Activated naive CD8-positive, alpha-beta T cell treated with anti-CD3 and anti-CD28 coated beads, Interleukin-2, amount 10 ng/mL, durations not matched to agents 7 days and 5 days (primary cell): ENCODE measurements at places on chromosomes 4 and X. TPM values are rescaled to one million over a fixed set of nuclear protein-coding genes. Genes with fewer than 3 reads are reported as not detected.

DNA sequence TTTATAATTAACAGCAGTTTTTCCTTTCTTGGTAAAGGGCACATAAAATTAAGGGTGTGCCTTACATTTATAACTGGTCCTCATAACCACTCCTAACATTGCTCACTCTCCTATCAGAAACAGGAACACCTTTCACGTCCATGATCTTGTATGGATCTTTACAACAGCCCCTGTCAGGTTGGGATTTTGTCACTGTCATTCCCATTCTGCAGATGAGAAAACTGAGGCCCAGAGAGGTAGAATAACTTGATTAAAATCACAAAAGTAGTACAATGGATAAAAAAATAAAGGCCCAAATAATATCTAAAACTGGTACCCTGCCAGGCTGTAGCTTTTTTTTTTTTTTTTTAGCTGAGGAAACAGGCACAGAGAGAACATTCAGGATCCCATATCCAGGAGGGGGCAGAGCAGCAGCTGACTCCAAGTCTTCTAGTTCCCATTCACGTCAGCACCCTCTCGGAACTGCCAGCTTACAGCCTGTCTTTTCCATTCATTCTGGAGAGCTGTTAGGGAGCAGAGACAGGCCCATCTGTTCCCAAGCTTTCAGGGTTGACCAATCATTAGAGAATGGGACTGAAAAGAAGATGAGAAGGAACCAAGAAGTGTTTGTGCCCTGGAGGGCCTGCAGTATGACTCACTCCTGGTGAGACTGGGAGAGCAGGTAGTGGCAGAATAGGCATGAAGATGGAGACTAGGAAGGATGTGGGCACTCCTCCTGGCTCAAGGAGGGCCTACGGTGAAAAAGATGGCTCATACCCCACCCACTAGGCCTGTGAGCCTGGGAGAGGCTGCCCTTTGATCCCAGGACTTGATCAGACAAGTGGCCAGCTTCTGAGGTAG, 7.3 kb downstream of the SUV39H1 start:
- H3K4me1 ChIP-seq = peaks cover 6% of the 10 kb centered on the region
- H3K27me3 ChIP-seq = no peaks in the 10 kb centered on the region
- H3K36me3 ChIP-seq = peaks cover 17% of the 10 kb centered on the region
- H3K4me3 ChIP-seq = no peak overlapping the region
- no peak for DNase-seq

GRCh38 chrX:40096395-40097091, 1.2 kb downstream of the BCOR start:
- no peaks in the 10 kb centered on the region for H3K27me3 ChIP-seq
- H3K27ac ChIP-seq = peak overlapping the region; percentile 85
- peaks cover 8% of the 10 kb centered on the region for H3K36me3 ChIP-seq
- peak; percentile 64 for DNase-seq
- peak overlapping the region; percentile 94 for H3K4me3 ChIP-seq
- peaks cover 26% of the 10 kb centered on the region for H3K4me1 ChIP-seq

DNA sequence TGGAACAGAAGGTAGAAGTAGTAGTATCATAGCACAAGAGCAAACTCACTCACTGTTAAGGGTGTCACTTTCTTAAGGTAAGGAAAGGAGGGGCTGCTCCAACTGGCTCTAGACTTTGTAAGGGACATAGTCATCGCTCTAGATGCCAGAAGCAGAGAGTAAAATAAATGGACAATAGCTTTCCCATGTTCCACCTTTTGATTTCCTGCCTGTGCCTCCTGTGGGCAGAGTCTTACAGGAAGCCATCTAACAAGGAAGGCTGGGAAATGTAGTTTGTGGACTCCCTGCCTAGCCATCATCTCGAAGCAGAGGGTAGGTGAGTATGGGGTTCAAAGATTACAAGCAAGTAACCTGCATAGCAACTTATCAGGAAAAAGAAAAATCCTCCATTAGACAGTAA, 1.7 kb upstream of the METTL14 start:
- no peaks in the 10 kb centered on the region for H3K27me3 ChIP-seq
- DNase-seq = no peak
- H3K27ac ChIP-seq = no peak overlapping the region
- no peak overlapping the region for H3K4me3 ChIP-seq

DNA sequence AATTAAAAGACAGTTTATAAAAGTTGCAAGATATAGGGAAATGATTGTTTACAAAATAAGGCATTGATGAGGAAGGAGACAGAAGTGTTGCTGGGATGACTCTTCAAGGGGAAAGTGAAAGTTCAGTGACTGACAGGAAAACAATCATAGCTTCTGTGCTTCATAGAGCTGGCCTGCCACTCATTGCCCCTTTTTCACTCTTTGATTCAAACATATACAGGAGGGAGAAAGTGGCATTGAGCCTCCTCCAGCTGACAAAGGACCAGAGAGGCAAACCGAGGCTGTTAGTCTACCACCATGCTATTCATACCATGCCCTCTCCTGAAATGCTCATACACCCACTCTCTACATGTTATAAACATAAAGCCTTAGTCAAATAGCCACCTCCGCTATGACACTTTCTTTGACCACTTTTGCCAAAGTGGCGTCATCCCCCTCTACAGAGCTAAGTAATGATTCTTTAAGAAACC, 79.2 kb upstream of the ATOH1 start:
- H3K4me1 ChIP-seq = no peaks in the 10 kb centered on the region
- no peak overlapping the region for H3K27ac ChIP-seq
- H3K27me3 ChIP-seq = no peaks in the 10 kb centered on the region
- no peak overlapping the region for H3K4me3 ChIP-seq
- no peak for DNase-seq

- no peaks in the 10 kb centered on the region for H3K27me3 ChIP-seq
- H3K36me3 ChIP-seq = peaks cover 14% of the 10 kb centered on the region
- H3K27ac ChIP-seq = no peak overlapping the region
These were observed 27.0 kb upstream of the MSANTD1 start for GRCh38 chr4:3221996-3222395.

DNA sequence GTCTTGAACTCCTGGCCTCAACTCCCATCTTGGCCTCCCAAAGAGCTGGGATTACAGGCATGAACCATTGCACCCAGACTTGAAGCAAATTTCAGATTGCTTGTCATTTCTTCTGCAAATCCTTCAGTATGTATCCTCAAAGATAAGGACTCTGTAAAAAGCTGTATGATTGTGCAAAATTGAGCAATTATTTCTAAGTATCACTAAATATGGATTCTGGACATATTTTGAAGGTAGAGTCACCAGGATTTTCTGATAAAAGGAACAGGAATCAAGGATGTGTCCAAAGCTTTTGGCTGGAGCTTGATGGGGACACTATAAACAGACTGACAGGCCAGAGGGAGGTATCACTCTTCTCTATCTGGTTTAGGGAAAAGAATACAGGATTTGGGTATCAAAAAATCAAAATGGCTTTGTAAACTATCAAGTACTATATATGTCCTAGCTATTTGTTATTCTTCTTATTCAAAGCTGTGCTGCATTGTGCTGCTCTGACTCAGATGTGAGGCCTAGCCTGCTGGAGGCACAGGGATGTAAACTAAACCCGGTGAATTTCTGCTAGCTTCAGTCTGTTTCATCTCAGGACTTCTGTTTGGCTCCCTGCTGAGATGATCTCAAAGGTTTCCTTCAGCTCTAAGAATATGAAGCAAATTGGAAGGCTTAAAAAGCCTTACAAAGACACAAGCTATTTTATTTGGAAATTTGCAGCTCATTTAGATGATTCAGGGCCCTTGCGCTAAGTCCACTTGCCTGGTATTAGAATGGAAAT, 8.3 kb downstream of the RPS4X start:
- peaks cover 18% of the 10 kb centered on the region for H3K4me1 ChIP-seq
- H3K36me3 ChIP-seq = peaks cover 15% of the 10 kb centered on the region
- H3K27me3 ChIP-seq = no peaks in the 10 kb centered on the region
- no peak overlapping the region for H3K4me3 ChIP-seq
- no peak for DNase-seq

DNA sequence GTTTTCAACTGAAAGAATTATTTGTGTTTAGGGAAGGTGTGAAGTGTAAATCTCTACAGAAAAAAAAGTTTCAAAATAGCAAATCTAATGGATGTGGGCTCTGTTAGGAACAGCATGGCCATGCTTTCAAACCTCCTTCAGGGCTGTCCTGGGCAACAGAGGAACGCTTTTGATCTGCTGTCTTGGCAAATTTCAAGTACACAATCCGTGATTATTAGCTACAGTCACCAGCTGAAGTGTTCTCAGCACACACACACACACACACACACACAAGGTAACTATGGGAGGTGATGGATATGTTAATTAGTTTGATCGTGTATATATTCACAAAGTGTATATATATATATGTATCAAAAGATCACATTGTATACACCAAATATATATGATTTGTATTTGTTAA, 40.5 kb upstream of the HELT start:
- no peak for DNase-seq
- no peak overlapping the region for H3K27ac ChIP-seq
- peaks cover 2% of the 10 kb centered on the region for H3K4me1 ChIP-seq
- no peak overlapping the region for H3K4me3 ChIP-seq
- no peaks in the 10 kb centered on the region for H3K36me3 ChIP-seq

DNA sequence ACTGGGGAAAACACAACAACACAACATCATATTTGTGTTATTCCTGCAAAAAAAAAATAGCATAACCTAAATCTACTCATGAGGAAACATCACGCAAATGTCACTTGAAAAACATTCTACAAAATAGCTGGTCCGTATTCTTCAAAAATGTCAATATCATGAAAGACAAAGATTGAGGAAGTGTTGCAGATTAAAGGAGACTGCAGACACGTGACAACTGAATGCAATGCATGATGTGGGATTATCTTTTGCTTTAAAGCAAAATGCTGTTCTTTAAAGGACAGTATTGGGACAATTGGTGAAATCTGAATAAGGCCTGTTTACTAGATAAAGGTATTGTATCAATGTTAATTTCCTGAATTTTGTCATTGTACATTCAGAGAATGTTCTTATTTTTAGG, 157.7 kb downstream of the SMIM20 start:
- DNase-seq = no peak
- no peak overlapping the region for H3K27ac ChIP-seq
- peaks cover 12% of the 10 kb centered on the region for H3K36me3 ChIP-seq
- H3K4me3 ChIP-seq = no peak overlapping the region
- peaks cover 25% of the 10 kb centered on the region for H3K4me1 ChIP-seq

GRCh38 chrX:154800478-154801210, 4.6 kb downstream of the MPP1 start:
- H3K4me1 ChIP-seq = peaks cover 50% of the 10 kb centered on the region
- no peaks in the 10 kb centered on the region for H3K27me3 ChIP-seq
- H3K36me3 ChIP-seq = peaks cover 23% of the 10 kb centered on the region
- H3K27ac ChIP-seq = peak overlapping the region; percentile 81
- DNase-seq = no peak

The AMBN gene
- total RNA-seq = not detected

The KLB gene
- not detected for total RNA-seq

DNA sequence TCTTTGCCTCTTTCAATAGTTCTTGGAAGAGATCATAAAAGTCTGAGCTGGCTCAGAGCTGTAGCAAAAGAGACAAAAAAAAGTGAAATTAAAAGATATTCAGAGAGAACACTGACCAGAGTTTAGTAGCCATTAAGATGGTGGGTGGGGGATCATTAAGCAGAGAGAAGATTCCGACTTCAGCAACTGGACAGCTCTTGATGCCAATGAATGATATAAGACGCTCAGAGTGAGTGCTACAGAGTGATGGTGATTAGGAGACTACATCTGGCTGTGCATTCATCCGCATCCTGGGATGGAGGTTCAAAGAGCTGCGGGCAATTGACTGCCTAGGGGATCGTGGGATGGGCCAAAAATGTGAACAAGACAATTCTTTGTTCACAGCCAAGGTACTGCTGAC, 178.5 kb downstream of the PACRGL start:
- no peak overlapping the region for H3K27ac ChIP-seq
- no peaks in the 10 kb centered on the region for H3K4me1 ChIP-seq
- no peaks in the 10 kb centered on the region for H3K27me3 ChIP-seq
- H3K36me3 ChIP-seq = no peaks in the 10 kb centered on the region
- H3K4me3 ChIP-seq = no peak overlapping the region
- DNase-seq = no peak

- DNase-seq = peak; percentile 4
- no peak overlapping the region for H3K4me3 ChIP-seq
- peaks cover 2% of the 10 kb centered on the region for H3K27me3 ChIP-seq
- no peak overlapping the region for H3K27ac ChIP-seq
These were observed 18.6 kb downstream of the PSAPL1 start for GRCh38 chr4:7415927-7416686.

The RNF150 gene
- total RNA-seq = not detected

DNA sequence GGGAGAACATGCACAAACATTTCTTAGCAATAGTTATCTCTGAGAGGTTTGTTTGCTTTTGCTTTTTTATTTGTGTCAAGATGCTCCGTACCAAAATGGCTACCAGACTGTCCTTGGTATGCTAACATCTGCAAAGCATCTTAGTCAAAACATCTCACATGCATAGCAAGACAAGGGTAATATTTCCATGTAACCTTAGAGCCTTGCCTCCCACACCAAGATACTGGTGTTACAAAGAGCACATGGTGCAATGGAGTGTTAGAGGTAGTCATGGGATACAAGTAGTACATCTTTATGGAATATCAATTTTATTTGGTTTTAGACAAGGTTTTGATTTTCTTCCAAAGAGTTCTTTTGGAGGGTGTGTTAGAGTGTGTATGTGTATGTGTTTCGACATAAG, 109.7 kb downstream of the NR3C2 start:
- no peaks in the 10 kb centered on the region for H3K4me1 ChIP-seq
- H3K4me3 ChIP-seq = no peak overlapping the region
- H3K27ac ChIP-seq = no peak overlapping the region
- no peak for DNase-seq
- H3K27me3 ChIP-seq = no peaks in the 10 kb centered on the region

The TIGD4 gene
- total RNA-seq = 0.34 TPM

The C1QTNF7 gene
- not detected for total RNA-seq

The VSIG4 gene
- 0.30 TPM for total RNA-seq

DNA sequence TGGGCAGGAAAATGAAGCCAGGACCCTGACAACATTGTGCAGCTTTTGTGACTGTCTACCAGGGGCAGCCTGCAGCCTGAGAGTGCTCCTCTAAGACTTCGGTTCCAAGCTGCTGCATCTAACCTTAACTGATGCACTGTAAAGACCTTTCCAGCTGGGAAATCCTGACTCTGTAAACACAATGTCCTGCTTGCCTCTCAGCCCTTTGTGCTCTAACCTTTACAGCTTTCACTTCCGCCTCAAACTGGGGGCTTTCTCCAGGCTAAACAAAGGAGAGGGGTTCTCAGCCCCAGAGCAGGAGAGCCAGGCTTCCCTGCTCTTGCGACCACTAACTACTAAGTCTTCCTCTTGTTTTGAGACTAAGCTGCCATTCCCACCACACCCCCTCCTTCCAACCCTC, 19.3 kb upstream of the RASL11B start:
- no peaks in the 10 kb centered on the region for H3K4me1 ChIP-seq
- H3K27me3 ChIP-seq = no peaks in the 10 kb centered on the region
- H3K27ac ChIP-seq = no peak overlapping the region

The MTCP1 gene
- 24.5 TPM for total RNA-seq

GRCh38 chr4:165677081-165677480, 196.0 kb upstream of the TLL1 start:
- H3K36me3 ChIP-seq = no peaks in the 10 kb centered on the region
- no peak for DNase-seq
- H3K27me3 ChIP-seq = no peaks in the 10 kb centered on the region
- no peaks in the 10 kb centered on the region for H3K4me1 ChIP-seq
